NB4 (cell line): ENCODE measurements at places on chromosomes 2 and 18.

DNA sequence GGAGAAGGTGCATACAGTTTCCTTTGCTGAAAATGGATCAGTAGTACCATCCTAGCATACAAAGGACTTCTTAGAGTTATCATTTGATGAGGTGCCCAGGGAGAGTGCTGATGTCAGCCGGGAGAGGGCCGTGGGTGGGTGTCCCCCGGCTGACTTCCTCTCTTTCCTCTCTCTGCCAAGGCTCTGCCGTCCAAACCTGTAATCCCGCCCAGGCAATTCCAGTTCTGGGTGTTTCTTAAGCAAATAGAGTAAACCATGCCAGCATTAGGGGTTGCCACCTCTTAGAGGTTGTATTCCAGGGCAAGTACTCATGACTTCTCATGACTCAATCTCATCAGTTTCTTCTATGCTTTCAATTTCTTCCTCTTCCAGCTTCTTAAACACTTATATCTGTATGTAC, 117.2 kb downstream of the GATA6 start:
- DNase-seq: no peak

DNA sequence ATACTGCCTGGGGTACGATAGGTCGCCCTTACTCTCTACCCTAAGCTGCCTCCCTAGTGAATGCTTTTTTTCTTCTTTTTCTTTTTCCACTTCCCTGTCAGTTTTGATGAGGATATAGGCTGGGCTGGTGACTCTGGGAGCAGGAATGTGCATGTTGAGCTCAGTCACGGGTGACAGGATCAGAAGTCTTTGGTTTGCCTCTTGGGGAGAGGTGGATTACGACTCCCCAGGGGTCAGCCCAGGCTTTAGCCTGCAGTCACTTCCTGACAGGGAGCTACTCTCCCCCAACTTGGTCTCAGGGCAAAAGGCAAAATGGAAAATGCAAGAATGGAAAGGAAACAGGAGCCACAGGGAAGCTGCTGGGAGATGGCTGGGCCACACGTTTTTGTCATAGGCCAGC, 57.3 kb downstream of the THNSL2 start:
- no peak for DNase-seq

DNA sequence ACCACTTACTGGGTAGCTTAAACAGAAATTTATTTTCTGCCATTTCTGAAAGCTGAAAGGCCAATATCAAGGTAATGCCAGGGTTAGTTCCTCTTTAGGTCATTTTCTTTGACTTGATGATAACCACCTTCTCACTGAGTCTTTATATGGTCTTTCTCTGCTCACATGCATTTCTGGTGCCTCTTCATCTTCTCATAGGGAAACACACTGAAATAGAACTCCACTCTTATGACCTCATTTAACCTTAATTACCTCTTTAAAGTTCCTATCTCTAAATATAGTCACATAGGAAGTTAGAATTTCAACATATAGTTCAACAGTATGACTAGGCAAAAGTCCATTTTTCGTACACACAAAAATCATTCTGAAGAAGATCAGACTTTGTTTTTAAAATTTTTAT, 616.8 kb upstream of the VRK2 start:
- DNase-seq: peak; percentile 81

DNA sequence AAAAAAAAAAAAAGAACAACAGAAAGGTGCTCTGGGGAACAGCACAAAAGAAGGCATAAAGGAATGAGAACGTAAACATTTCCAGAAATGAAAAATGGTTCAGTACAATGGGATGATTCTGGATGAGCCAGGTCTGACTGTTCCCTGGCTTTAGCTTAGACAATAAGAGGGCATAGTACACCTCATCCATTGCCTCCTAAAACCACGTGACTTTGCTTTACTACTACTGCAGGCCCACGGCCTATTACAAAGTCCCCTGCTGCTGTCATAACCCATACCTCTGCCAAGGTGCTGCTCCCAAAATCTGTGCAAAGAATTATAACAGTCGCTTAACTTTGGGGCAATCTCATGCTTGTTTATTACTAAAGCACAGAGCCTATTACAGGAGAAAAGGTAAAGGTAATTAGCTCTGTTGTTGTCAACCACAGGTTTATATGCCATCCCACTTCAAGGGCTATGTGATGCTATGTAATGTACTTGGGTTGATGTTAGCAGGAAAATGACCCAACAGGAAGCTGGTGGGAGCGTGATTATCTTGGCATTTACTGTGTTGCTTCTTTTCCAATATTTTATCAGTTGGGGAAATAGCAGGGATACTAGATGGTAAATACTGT, 26.8 kb downstream of the STK17B start:
- DNase-seq: no peak

GRCh38 chr2:43106559-43107527, 119.6 kb downstream of the ZFP36L2 start:
- peak; percentile 64 for DNase-seq

DNA sequence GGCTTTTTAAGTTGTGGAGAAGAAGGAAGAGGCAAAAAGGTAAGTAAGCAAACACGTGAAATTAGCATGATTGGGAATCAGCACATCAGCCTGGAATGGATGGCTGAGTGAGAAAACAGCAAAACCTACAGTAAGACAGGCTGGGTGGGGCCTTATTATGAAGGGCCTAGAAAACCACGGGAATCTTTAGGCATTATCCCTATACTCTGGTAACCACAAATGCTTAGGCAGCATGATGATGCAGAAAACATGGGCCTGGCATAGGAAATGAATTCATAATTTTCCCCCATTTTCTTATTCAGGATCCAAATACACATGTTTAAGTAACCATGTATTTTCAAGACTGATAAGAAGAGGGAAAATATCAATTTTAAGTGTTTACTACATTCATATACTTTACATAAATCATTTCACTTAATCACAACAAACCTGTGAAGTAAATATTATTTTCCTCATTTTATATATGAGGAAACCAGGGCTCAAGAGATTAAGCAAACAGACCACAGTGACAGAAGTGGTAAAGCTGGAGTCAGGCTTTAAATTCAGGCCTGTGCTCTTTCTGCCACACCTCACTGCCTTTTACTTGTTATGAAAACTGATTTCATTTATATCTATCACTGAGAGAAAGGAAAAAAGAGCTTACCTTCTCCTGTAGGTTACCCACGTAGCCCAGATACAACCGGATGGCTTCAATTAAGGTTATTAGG, 4.0 kb downstream of the TMEM17 start:
- no peak for DNase-seq

- peak; percentile 65 for DNase-seq
Measured at GRCh38 chr2:111068435-111069058, 52.2 kb upstream of the BCL2L11 start.

DNA sequence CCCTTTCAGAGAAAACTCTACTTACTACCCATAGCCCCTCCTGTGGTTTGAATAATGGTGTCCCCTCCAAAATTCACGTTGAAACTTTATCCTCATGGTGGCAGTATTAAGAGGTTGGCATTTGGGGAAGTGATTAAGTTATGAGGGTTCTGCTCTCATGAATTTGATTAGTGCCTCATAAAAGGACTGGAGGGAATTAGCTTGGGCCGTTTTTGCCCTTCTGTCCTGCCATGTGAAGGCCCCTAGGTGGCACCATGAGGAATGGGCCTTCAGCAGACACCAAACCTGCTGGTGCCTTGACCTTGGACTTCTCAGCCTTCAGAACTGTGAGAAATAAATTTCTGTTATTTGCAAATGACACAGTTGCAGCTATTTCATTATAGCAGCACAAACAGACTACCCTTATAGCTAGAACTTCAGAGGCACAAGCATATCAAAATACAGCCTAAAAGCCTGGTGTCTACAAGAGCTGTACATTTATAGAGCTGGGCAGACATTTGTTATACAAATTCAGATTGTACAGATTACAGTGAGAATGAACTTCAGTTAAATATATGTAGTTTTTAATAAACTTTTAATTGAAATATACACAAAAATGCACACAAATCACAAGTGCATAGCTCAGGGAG, 2.6 kb upstream of the PTPN2 start:
- DNase-seq: peak; percentile 72

- DNase-seq: no peak
Measured at GRCh38 chr2:55498582-55498981, 20.9 kb upstream of the CFAP36 start.

- no peak for DNase-seq
Measured at GRCh38 chr2:11356764-11357163, 12.3 kb upstream of the ROCK2 start.

GRCh38 chr2:241777686-241778627, 1.3 kb downstream of the GAL3ST2 start:
- DNase-seq: peak; percentile 52

GRCh38 chr2:119697290-119698020, 18.5 kb downstream of the TMEM177 start:
- no peak for DNase-seq

- no peak for DNase-seq
Measured at GRCh38 chr18:5604778-5605177, 61.0 kb upstream of the EPB41L3 start.

GRCh38 chr2:10042301-10043161, 819 bp upstream of the KLF11 start:
- DNase-seq: no peak

- DNase-seq: no peak
Measured at GRCh38 chr2:36455788-36456187, 100.2 kb downstream of the CRIM1 start.

- peak; percentile 91 for DNase-seq
Measured at GRCh38 chr2:11746376-11746806, at the start of gene LPIN1. TSS of gene LPIN1 (plus strand) at chr2:11746632. CDS start at chr2:11765542, 18,910 bp downstream.

DNA sequence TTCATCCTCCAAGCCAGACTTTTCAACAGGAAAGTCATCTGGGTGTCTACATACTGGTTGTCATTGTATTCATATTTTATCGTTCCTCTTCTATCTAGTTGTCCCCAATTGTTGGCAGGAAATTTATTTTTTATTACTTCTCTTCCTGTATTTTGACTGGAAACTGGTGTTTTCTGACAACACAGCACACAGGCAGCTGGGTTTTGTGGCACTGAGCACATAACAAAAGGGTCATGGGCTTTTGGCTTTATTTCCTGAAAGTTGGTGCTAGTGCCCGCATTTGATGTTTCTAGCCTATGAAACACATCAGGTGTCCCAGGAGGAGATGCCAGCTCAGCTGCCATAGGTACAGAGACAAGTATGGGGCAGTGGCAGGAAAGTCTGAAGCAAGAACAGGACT, 126.4 kb downstream of the TMEM17 start:
- DNase-seq: no peak

DNA sequence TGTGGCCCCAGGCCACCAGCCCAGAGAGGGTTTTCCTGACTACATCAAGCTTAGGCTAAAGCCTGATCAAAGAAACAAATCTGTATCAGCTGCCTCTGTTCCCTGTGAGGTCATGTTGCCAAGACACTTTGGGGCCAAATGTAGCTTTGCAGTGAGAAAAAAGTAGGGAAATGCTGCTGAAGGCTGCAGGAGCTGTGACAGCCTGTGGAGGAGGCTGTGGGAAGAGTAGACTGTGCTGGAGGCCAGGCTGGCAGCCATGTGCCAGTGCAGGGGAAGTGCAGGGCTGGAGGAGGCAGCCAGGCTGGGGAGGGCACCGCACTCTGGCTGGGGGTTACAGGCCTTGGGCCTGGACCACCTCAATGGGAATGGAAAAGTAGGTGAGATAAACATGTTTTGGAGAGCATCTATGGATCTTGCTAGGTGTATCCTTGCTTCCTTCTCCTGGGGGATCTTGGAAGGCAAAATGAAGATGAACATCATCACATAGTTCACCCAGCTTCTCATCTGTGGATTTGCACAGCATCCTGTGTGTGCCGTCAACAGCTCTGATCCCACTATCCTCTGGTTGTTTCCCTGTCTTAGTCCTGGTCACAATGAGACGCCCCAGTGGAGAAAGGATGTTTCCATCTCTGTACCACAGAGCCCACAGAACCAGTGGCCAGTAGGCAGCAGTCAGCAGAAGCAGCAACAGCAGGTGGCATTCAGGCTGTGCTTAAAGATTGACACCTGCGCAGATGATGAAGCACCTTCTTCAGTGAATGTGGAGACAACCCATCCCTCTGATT, 103.8 kb upstream of the COPS8 start:
- DNase-seq: no peak

- peak; percentile 74 for DNase-seq
Measured at GRCh38 chr2:240250985-240251847, 110.8 kb upstream of the OTOS start.

DNA sequence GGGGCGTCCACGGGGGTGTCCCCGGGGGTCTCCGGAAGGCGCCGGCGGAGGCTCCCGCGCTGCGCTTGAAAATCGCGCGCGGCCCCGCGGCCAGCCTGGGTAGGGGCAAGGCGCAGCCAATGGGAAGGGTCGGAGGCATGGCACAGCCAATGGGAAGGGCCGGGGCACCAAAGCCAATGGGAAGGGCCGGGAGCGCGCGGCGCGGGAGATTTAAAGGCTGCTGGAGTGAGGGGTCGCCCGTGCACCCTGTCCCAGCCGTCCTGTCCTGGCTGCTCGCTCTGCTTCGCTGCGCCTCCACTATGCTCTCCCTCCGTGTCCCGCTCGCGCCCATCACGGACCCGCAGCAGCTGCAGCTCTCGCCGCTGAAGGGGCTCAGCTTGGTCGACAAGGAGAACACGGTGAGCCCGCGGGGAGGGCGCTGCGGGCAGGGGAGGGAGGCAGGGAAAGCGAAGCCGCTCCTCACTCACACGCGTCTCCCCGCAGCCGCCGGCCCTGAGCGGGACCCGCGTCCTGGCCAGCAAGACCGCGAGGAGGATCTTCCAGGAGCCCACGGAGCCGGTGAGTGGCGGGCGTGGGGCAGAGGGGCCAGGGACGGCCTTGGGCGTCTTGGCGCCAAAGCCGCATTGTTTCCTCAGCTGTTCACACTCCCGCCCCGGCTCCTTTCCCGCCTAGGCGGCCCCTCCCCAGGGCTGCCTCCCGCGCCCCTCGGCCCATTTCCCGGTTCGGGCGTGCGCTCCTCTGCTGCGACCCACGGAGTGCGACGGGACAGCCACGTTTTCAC, at the start of gene RRM2:
RRM2 (plus strand) TSS at position 240 of the 781 bp plus-strand sequence; CDS start at position 300, 60 bp downstream.
- peak; percentile 99 for DNase-seq

GRCh38 chr18:36047521-36047920, 19.8 kb downstream of the RPRD1A start:
- DNase-seq: no peak

- DNase-seq: no peak
Measured at GRCh38 chr2:65452150-65452895, 19.9 kb upstream of the SPRED2 start.

GRCh38 chr2:142880279-142880678, 2.8 kb downstream of the KYNU start:
- DNase-seq: no peak

GRCh38 chr18:40642692-40643229, 1312.3 kb upstream of the PIK3C3 start:
- DNase-seq: no peak

GRCh38 chr2:190053426-190053825, 9.1 kb downstream of the MSTN start:
- DNase-seq: no peak

GRCh38 chr2:161990036-161990435, 84.0 kb downstream of the DPP4 start:
- DNase-seq: no peak

GRCh38 chr2:133344849-133345248, 223.4 kb downstream of the NCKAP5 start:
- DNase-seq: no peak

DNA sequence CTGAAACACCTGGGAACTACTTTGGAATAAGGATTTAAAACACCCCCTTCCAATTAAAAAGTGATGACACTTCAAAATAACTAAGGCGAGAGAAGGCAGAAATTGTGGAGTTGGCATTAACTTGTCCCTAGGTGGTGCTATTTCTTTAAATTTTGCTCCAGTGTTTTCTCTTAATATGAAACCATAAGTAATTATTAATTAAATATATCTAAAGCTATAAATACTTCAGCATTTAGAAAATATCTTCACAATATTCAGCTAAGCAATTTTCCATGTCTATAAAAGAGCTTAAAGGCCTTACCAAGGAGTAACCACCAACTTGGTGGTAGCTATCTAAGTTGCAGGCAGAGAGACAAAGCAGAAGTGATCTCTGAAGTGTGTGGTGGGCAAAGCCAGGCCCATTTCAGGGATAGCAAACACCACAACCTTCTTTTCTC, 186.8 kb upstream of the PGAP1 start:
- peak; percentile 48 for DNase-seq
